Muscle of back (tissue), 13 donors: ENCODE measurements at places on chromosomes 5 and 9.

DNA sequence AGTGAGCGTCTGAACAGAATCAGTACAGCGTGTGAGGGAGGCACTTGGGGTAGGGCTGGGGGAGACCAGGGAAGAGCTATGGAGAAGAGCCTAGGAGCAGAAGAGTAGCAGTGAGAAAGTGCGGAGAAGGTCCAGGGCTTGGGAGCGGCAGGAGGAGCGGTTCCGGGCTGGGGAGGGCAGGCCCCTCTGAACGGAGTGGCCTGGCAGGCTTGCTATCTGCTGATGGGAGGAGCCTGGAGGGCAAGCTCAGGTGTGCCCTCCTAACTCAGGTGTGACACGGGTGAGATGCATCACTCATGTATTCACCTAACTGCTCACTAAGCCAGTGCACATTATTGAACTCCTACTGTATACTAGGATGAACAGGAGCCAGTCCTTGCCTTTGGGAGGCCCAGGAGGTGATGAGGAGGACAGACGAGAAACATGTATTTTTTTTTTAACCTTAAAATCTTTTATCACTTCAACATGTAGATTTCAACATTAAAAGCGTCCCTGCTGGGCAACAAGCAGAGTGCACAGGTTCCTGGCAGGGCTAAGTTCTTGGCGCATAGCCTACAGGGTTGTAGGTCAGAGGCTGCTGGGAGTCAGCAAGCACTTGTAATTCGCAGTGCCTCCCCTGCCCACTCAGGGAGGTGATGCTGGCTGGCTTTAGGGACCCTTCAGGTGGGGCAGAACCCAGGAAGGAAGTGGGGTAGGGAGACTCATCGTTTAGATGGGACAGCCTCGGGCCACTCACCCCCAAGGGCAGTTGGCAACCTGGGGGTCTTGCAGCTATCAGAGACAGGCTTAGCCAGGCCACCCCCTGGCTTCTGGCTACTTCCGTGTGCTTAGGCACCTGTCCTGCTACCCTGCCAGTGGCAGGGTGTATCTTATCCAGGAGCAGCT, 55.5 kb downstream of the TMOD1 start:
- no peak for DNase-seq

GRCh38 chr5:151110992-151111391, 30.2 kb upstream of the TNIP1 start:
- no peak for DNase-seq

GRCh38 chr5:180467028-180467975, 26.9 kb upstream of the CNOT6 start:
- no peak for DNase-seq

GRCh38 chr5:172701291-172701656, 60.2 kb downstream of the NEURL1B start:
- DNase-seq = no peak

- no peak for DNase-seq
Observed at GRCh38 chr9:87378676-87379075, 119.0 kb upstream of the DAPK1 start.

DNA sequence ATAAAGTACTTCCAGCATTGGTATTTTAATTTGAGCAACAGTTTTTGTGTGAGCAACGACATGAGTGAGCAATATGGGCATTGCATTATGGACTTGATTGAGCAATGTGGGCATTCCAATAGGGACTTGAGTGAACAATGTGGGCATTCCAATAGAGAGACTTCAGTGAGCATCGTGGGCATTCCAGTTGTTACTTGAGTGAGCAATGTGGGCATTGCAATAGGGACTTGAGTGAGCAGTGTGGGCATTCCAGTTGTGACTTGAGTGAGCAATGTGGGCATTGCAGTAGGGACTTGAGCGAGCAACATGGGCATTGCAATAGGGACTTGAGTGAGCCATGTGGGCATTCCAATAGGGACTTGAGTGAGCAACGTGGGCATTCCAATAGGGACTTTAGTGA, 52.2 kb downstream of the ZCCHC7 start:
- DNase-seq = no peak

- DNase-seq = no peak
Observed at GRCh38 chr9:136651860-136652259, 10.9 kb upstream of the EGFL7 start.

DNA sequence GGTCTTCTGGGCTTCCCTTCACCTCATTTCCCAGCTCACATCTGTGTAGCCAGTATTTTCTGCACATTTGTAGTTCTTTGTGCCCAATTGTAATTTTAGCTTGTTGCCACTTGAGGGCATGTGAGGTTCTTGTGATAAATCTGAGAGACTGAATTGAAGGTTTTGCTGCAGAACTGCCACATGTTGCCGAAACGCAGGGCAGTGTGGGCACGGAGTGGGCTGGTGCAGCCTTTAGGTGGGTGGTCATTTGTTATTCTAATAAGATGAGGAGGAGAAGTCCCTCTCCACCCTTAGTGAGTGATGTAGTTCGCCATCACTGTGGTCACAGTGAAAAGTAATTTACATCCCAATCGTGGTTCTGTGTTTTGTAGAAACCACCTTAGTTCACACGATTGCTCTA, 21.2 kb downstream of the OTULIN start:
- peak; percentile 66 for DNase-seq
